ENCODE measurements at places on chromosomes 2 and 18.

DNA sequence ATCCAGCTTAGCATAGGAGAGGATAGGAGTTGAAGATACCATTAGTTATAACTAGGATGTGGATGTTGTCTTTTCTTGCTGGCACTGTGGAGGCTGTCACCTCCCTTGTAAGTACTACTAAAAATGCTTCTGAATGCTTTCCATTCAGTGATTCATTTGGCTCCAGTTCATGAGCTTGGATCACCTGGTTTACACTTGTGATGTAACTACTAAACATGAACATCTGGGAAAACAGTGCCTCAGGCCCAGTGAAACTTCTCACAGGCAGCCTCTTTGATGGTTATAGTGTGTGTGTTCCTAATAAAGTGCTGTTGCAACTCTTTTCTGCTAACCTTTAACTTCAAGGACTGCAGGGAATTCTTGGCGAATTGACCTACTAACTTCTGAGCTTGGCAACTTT is 13.0 kb upstream of the SLC9A2 start:
- no peak for DNase-seq

- DNase-seq, result no peak
Measured at GRCh38 chr2:177474301-177474700, 81.7 kb downstream of the AGPS start.

DNA sequence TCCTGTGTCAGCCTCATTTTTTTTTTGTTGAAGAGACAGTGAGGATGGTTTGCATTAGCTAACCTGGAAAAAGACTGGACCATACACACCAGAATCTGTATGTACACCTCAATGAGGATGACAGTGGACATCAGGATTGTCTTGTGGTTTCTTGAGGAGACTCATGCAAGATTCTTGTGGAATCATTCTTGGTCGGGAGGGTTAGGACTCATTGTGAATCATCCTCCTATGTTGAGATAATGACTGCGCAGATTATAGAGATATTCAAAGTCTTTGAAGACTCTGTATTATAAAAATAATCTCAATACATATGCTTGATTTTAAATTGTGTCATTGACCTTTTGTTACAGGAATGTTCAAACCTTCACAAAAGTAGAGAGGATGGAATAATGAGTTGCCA is 49.1 kb upstream of the DOCK10 start:
- no peak for DNase-seq

DNA sequence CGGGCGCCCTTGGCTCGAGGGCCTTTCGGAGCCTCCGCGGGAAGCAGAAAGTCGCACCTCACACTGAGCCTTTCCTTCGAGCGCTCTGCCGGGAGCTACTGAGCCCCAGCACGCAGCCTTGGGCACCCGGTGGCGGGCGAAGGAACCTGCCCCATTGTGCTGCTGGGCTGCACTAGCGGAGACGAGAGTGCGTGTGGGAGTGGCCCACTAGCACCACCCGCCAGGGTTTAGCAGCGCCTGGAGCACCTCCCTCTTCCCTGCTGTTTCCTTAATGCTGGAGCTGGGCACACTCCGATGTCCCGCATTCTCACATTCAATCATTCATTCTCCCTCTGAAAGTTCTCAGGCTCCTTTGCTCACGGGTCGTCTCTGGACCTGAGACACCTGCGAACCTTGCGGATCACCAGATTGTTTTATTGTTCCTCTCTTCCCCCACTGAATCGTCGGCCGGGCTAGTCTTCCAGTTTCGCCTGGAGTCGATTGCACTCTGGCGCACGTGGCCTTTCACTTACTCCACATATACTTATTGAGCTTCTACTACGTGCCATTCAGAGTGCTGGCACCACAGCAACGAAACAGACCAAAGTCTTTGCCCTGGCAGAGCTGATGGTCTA is 8.5 kb upstream of the PAX3 start:
- DNase-seq, result no peak

GRCh38 chr2:125169764-125170146 is 1144.7 kb downstream of the CNTNAP5 start:
- no peak for DNase-seq

DNA sequence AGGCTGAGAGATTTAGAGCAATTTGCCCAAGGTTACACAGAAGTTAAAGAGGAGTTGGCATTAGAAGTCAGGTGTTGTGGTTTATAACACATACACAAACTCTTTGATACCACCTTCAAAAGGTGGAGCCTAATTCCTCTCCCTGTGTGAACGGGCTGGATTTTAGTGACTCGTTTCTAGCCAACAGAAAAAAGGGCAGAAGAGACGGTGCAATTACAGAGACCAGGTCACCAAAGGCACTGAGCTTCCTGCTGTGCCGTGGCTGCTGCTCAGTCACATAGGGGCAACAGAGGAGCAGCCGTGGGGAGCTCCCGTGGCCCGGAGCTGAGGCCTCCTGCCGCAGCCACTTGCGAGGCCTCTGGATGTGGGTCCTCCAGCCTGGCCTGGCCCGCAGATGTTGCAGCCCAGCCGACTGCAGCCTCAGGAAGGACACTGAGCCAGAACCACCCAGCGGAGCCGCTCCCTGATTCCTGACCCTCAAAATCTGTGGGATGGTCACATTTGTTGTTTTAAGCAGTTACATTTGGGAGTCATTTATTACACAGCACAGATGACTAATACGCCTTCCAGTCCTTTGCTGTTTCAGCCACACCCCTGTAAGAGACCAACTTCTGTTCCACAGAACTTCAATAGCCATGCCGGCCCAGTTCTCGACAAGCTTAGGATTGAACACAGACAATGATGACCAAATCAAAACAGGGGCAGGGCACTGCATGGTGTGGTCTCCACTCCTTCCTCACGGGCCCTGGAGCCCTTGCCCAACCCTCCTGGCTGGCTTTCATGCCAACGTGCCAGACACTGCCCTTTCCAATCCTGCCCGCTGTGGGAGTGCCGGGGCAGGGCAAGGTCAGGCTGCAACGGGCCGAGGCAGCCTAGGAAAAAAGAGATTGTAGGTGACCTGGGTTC is 17.1 kb downstream of the EDAR start:
- DNase-seq, result no peak

DNA sequence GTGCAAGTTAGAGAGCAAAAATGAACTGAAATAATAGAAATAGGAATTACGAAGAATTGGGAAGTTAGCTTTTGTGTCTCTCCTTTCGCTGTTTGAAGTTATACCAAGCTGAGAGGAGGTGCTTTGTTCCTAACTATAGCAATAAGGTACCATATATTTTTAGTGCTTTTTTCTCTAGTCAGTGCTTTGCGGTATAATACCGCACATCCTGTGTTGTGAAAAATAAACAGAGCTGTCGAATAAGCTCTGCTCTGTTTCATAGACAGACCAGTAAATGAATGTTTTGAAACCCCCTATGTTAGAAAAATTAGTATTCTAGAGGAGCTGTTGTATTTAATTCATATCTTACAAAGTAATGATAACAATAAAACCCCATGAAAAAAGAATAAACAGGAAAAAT is 130.8 kb downstream of the MAP4K4 start:
- no peak for DNase-seq

DNA sequence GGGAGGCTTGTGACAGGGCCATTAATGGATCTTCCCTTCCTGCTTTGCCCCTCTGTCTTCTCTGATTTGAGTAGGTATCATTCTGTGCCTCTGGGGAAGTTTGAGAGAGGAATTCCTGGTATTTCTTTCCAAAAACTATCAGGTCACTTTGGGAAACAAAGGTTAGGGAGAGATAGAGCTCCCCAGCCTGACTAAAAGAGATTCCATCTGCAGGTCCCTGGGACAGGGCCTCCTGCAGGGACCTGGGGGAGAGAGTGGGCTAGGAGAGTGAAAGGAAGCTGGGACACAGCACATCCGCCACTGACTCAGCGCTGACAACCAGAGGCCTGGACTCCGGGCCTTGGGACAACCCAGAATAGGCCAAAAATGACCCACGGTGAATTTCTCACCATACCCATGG is 6.4 kb downstream of the GALNT14 start:
- no peak for DNase-seq

GRCh38 chr2:242098034-242098433 is 228.5 kb downstream of the RTP5 start:
- DNase-seq, result no peak

DNA sequence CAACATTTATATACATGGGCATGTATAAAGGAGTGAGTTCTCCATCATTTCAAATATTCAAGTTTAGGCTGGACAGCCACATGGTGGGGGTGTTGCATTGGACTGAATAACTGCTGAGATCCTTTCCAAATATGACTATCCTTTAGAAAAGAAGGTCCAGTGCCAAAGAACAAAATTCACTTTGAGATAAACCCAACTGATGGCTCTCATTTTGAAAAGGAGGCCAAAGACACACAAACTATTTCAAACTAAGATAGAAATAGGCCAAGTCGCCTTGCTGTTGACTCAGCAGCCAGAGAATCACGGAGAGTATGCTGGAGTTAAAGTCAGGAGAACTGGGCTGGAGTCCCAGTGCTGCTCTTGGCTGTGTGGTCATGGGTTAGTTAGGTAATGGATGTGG is 204.5 kb upstream of the LRATD1 start:
- DNase-seq, result no peak

GRCh38 chr2:12484536-12485115 is 232.1 kb upstream of the TRIB2 start:
- DNase-seq, result no peak

- no peak for DNase-seq
Measured at GRCh38 chr2:226683196-226683595, 116.4 kb downstream of the IRS1 start.

DNA sequence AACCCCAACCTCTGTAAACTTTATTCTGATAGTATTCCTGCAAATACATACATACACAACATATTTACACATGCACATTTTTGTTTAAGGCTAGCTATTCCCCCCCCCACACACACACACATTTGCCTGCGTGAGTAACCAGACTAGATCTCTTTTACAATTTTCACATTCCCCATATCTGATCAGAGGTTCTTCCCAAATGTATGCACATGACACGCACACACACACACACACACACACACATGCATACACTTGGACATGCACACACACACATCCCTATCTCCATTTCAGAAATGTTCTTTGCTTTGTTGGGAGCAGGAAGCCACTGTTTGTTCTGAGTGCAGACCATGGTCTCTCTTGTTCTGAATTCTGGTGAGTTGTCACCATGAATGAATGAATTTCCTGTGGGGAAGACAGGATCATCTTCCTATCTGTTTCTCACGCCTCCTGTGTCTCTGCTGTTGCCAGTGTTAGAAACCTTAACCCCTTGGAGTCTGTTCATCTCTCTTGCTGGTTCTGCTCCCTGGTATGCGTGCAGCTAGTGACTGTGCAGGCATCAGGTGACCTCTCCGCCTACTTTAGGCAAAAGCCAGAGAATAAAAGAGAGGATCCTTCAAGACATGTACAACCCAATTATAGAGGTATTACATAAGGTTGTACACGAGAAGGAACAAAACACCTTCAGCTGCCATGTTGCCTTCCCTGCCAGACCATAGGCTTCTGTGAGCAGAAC is 251.0 kb upstream of the RAB12 start:
- no peak for DNase-seq

DNA sequence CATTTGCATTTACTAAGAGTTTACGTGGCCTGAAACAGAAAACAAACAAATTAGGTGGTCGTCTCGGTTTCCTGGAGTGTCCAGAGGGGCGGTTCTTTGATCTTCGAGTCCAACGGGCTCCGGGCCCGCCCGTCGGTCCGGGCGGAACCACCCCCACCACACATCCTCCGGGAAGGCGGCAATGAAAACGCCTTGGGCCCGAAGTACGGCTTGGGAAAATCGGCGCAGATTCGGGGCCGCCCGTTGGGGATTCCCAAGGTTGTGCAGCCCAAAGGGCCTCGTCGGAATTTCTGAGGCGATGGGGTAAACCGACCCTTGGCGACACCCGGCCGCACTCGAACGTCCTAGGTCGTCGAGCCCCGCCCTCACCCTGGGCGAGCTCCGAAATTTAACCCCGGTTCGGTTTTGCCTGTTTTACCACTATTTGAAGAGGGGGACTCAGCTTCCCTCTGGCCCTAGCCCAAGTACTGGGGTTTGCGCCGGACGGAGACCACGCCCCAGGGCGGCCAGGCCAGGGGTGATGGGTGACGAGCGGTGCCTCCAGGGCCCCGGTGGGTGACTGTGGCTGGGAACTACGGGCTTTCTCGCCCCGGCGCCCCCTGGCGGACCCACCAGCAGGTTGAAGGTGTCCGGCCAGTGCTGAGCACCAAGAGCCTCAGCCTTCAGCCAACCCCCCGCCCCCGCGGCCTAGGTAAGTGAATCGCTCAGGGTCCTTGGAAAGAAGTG is 1.9 kb upstream of the CFAP53 start:
- peak; percentile 70 for DNase-seq

DNA sequence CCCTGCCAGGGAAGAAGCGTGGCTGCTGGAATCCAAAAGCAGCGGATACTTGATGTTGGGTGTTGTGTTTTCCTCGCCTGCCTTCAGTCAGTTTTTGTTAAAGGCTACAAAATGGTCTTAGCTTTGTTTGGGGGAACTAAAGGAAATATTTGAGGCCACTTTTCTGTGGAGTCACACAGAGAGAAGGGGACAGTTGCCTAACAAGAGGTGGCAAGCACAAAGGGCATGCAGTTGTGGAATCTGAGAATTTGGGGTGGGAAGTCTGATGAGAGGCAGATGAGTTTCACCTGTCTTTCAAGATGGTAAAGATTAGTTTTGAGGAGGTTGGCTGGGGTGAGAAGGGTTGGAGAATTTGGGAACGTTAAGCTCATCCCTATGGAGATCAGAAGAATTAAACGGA is 2.9 kb downstream of the MALT1 start:
- no peak for DNase-seq

DNA sequence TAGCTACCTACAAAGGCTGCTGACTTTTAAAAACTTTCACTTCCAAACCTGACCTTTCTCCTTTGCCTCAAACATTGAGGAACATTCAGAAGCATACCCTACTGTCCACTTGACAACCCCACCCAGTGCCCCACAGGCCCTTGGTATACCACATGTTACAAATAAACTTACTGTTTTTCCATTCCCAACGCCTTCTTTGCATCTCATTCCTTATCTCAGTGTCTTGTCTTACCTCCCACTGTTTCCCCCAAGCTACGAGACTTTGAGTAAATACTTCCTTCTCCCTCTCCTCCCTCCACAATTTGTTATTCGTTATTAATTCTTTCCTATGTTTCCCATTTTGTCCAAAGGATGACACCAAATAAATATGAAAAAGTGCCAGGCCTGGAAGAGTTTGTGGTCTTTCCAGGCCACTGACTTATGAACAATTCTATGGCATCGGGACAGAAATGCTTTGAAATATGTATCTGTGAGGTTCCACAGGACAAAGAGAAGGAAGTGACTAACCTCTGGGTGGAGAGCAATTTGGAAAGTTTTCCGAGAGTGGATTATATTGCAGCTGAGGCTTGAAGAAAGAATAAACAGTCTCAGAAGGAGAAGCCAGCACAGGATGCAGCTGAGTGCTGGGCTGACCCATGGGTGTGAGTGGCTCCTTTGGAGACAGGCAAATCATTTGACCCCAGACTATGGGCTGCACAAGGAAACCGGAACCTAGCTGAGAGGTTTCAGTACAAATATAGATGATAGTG is 409.0 kb downstream of the LPIN1 start:
- no peak for DNase-seq

DNA sequence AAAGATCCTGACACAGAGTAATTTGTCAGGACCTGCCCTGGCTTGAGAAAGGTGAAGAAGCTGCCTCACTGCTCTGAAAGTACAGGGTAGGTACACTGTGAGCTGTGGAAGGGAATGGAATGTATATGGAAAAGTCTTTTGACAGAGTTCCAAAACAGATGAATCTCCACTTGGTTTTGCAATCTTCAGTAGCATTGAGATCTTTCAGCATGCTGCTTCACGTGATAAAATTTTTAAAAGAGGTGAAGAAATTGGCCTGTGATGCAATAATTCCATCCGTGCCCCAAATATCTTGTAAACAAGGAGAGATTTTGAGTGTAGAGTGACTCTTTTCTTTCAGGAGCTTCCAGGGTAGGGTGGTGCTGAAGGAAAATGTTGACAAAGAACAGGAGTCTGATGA is 123.1 kb downstream of the OSR1 start:
- no peak for DNase-seq
